B cell (primary cell): ENCODE measurements at places on chromosomes 1 and 21. TPM values are rescaled to one million over a fixed set of nuclear protein-coding genes. Genes with fewer than 3 reads are reported as not detected.

SLC44A5 gene
- total RNA-seq = 2.7 and 2.8 TPM in 2 replicates

SYCP1 gene
- not detected in 2 replicates for total RNA-seq

LDLRAP1 gene
- 22.4 and 24.3 TPM in 2 replicates for total RNA-seq

PROX1 gene
- 3.7 and 3.8 TPM in 2 replicates for total RNA-seq

SPRR2F gene
- not detected in 2 replicates for total RNA-seq
